ENCODE measurements at places on chromosomes 16 and 17.

GRCh38 chr17:73096866-73097265 lies 4.4 kb upstream of the SLC39A11 start:
- no peak for DNase-seq

DNA sequence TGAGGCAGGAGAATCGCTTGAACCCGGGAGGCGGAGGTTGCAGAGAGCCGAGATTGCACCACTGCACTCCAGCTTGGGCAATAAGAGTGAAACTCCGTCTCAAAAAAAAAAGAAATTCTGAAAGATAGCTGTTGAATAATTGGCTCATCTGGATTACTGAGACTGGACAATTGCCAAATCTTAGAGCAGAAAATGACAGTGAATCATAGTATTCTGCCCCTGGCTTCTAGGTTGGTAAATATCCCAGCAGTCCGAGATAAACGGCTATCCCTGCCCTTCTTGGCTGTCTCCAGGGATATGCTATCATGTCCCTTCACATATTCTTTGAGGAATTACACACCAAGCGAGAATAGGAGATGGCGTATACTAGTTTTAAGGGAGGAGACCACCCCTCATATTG lies 35.5 kb upstream of the METTL16 start:
- DNase-seq = no peak

DNA sequence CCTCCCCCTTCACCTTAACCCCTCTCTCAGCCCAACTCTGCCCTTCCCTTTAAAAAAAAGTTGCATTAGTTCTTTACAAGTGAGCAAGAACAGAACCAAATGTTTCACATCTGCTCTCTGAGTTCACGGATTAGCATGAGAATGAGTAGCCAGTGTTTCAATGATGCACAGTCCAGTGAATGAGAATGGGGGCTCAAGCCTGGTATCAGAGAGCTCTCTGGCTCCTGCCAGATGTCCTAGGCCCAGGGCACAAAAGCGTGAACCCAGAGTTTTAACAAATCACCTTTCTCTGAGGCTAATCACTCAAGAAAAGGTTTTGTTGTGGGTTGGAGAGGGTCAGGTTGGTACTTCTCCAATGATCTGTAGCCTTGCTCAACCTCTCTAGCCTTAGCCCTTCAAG lies 41.5 kb upstream of the HS3ST3A1 start:
- DNase-seq = no peak

DNA sequence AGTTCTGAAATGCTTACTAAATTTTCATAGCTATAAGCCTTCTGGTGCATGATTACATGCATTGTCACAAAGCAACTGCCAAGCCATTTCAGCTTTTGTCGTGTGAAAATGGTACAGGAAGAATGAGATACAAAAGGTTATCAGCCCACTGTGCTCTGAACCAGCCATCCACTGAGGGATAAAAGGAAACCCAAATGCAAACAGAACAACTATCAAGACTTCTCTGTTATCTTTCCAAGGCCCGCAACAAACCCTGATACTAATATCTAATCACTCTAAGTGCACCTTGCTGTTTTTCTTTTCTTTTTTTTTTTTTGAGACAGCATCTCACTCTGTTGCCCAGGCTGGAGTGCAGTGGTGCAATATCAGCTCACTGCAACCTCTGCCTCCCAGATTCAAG lies 109.0 kb downstream of the FTO start:
- DNase-seq = no peak

DNA sequence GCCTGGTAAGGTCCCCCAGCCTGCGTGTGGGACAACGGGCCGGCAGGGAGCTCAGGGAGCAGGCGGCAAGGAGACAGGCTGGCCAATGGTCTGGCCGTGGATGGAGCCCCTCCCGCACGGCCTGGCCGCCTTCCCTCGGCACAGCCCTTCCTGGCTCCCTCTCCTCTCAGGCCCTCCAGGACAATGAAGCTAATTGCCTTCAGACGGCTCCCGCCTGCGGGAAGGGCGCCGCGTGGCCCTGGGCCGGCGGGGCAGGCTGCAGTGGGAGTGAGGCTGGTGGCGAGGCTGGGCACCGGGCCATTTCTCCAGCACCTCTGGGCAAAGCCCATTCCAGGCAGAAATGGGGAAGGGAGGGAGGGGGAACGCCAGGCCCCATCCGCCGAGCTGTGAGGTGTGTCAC lies 50.9 kb downstream of the ENGASE start:
- DNase-seq = no peak

GRCh38 chr16:82358606-82359221 lies 188.7 kb upstream of the MPHOSPH6 start:
- no peak for DNase-seq

DNA sequence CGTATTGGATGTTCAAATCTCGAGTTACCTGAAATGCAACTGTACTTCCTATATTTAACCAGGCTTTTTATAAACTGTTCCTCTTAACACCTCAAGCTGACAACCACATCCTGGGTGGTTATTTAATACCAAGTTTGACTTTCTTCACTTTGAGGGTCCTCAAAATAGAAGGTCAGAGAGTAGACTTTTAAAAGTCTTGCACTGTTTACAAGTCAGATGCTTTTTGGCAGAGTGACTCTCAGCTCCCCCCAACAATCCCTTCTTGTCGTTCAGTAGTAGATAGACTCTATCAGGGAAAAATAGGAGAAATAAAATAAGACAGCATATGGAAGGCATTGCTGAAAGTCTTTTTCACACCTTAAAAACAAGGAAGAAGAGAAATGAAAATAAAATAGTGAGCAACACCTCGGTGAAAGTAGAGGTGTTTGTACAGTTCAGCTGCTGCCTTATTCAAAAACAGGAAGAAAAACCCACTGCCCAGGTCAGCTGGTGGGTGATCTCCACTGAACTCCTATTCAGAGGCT lies 650.4 kb downstream of the WWOX start:
- no peak for DNase-seq

GRCh38 chr16:67169642-67170167 lies 633 bp upstream of the NOL3 start:
- DNase-seq = no peak

GRCh38 chr17:35808962-35809854 lies at the start of gene TAF15:
Gene TAF15 (plus strand): TSS chr17:35809484. CDS start chr17:35809570, 86 bp downstream.
- peak; percentile 92 for DNase-seq

DNA sequence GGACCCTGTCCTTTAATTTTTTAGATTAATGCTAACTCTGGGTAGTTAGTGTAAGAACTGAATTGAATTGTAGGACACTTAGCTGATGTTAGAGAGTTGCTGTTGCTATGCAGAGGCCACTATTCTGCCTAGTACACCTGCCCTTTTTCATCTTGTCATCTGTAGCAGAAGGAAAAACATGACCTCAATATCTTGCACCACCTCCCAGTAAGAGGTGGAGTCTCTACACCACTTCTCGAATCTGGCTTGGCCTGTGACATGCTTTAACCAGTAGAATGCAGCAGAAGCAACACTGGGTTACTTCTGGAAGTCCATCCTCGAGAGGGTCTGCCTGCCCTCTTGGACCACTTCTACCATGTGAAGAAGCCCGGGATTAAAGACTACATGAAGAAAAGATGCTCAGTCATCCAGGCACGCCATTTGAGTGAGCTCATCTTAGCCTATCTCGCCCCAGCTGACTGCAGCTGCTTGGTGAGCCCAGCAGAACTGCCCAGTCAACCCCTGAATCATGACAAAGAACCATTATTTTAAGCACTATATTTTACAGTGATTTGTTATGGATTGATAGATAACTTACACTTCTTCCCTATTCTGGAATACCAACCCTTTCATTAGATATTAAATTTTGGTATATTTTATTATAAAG lies 153.5 kb downstream of the MYO1D start:
- DNase-seq = no peak

DNA sequence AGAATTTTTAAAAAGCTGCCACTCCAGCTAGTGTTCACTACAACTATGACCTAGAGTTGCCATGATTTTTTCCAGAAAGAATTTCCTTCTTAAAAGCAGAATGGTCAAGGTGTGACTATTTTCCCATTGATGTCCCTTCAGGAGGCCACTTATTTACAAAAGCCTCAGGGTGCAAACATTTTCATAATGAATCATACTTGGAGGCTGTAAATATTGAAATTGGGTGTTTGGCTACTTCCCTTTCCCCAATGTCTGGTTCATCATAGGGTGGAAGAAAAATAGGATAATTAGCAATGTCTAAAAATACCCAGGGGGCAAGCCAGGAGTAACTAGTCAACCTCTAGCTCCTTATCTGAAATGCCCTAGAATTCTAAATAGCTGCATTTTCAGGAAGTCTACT lies 18.8 kb downstream of the AXIN2 start:
- no peak for DNase-seq

- DNase-seq = no peak
Observed at GRCh38 chr16:5447734-5448133, 350.1 kb upstream of the EEF2KMT start.

DNA sequence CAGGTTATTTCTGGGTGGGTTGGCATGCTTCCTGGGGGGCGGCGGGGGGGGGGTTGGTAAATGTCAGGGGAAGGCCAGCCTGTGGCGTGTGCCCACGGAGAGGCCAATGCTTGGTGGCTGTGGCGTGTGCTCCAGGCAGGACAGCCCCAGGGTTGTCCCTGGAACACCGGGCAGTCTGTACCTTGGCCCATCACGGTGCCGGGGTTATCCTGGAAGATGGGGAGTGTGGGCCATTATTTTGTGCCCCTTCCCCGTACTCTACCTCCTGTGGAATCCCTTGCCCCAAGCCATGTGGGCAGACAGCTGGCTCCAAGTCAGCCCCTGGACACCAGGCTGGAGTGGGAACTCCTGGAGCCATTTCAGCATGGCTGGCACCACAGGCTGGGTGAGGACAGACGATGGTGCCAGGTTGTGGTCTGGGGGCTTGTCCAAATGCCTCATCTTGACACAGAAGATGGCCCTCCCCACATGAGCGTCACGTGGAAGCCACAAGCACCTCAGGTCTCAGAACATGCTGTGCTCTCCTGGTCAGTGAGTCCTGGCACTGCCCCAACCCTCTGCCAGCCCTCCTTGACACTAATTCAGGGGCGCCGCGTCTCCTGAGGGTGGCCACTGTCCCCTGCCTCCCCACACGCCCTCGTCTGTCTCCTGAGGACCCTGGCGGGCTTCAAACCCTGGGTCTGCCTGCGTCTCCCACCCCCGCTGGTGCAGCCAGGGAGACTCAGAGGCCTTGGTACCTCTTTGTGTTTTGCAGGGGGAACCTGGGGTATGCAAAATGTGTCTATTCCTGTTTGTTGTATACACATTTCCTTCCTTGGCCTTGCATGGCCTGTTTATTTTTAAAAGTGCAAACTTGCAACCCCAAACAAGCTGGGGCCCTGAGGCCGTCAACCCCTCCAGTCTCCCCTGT lies 4.3 kb downstream of the SLC16A3 start:
- DNase-seq = no peak

DNA sequence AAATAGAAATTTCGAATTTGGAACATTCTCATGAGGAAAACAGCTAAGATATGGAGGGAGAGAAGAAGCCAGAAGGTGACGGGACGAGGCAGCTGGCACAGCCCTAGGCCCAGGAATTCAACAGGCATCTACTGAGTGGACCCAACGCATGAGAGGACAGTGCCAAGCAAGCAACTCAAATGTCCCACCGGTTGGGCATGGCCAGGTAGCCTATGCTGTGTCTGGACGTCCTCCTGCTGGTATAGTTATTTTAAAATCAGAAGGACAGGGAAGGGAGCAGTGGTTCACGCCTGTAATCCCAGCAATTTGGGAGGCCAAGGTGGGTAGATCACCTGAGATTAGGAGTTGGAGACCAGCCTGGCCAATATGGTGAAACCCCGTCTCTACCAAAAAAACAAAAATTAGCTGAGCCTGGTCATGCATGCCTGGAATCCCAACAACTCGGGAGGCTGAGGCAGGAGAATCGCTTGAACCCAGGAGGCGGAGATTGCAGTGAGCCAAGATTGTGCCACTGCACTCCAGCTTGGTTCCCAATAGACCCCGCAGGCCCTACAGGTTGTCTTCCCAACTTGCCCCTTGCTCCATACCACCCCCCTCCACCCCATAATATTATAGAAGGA lies 2.0 kb downstream of the GH1 start:
- no peak for DNase-seq

DNA sequence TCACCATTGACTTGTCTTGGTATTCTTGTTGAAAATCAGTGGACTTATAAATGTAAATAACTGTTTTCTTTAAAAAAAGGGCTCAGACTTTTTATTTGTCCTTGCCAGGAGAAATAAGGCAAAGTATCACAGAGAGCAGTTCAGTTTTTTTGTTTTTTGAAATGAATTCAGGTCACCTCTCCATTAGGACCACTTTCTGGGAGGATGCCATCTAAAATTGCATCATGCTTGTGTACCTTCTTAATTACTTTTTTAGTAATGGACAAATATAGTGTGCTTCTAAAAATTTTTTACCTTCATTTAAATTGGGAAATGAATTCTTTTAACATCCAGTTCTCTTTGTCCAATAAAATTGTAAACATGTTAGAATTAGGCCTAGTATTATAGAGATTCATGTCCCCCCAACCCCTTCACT lies 210.0 kb downstream of the BCAS3 start:
- no peak for DNase-seq

- no peak for DNase-seq
Observed at GRCh38 chr16:78648517-78648916, 549.1 kb downstream of the WWOX start.

DNA sequence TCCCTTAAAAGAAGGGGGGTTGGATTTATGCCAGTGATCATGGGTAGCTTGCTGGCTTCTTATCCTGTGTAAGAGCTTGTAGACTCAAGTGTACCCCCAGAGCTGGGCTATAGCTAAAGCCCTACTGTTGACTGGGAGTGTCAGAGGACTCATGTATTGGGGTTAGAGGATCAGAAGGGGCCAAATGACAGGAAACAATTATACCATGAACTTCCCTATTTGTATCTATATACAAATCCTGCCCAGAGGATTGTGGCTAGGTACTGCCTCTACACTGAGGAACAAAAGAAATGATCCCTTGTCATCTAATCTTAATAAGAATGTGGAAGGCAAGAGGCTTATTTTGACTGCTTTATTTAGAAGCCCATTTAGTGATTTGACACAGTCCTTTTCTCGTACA lies 14.3 kb downstream of the ZP2 start:
- no peak for DNase-seq

DNA sequence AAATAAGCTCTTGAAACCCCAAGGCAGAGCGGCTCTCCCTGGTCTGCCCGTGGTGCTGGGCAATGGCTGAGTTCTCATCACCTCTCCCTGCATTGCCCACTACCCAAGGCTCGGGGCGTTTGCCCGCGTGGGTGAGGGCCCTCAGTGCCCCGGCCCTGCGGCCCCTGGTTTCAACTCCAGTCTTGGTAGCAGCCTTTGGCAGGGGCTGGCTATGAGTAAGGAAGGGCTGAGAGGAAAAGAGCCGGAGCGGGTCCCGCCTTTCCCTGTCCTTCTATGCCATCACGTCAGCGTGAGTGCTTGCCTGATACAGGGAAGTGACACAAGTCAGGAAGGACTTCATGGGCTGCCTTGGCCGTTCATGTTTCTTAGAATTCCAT lies 71.7 kb upstream of the CBX4 start:
- DNase-seq = no peak

DNA sequence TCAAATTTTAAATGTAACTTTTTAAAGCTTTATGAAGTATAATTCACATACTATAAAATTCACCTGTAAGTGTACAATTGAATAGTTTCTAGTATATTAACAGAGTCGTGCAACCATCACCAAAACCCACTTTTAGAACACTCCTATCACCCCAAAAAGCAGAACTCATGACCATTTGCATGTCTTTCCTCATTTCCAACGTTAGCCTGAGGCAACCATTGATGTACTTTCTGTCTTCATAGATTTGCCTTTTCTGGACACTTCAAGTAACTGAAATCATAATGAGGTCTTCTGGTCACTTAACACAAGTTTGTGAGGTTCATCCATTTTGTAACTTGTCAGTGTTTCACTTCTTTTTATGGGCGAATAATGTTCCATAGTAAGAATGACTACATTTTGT lies 33.2 kb downstream of the METTL16 start:
- no peak for DNase-seq

GRCh38 chr17:8563024-8563776 lies 67.3 kb downstream of the MYH10 start:
- no peak for DNase-seq
